SJCRH30 (cell line): ENCODE measurements at places on chromosomes 12 and 14.

GRCh38 chr12:51647647-51648046, 56.6 kb downstream of the SCN8A start:
- no peaks in the 10 kb centered on the region for H3K4me1 ChIP-seq
- no peak overlapping the region for H3K4me3 ChIP-seq
- 0 out of 2 replicates have a peak, but pooled peaks cover 2% of the 10 kb centered on the region for H3K27me3 ChIP-seq
- DNase-seq, result no peak
- no peak overlapping the region for H3K27ac ChIP-seq

DNA sequence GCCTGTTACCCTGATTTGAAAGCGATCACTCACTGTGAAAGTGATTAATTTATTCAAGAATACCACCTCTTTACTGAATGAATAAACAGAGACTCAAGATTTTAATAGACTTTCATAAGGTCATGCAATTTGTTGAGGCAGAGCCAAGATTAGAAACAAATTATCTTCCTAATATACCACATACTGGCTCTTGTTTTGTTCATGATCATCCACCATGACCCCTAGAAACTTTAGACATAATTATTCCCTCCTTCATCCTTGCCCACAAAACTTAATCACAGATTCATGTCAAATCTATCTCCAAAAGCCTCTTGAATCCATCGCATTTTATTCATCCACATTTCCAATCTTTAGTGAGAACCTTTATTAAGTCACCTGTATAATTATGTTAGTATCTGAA, 152.3 kb downstream of the ATXN7L3B start:
- no peaks in the 10 kb centered on the region for H3K27me3 ChIP-seq
- 0 out of 2 replicates have a peak, but pooled peaks cover 2% of the 10 kb centered on the region for H3K4me1 ChIP-seq
- H3K36me3 ChIP-seq, result no peaks in the 10 kb centered on the region
- DNase-seq, result no peak
- no peak overlapping the region for H3K4me3 ChIP-seq

DNA sequence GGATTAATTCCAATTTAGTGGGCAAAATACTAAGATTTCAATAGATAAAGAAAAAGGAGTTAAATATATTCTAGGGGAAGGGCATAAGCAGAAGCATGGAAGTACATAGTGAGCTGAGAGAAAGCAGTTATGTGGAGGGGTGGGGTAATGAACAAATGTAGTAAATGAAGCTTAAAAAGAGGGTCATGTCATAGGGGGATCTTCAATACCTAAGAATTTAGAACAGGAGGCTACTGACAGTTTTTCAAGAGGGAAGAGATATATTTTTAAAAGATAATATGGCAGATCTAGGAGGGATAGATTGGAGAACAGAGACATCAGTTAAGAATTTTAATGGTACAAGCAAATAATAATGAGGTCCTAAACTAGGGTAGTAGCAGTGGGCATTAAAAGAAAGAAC, 9.4 kb downstream of the SYCP3 start:
- H3K36me3 ChIP-seq, result no peaks in the 10 kb centered on the region; the same call in 1 of the 2 replicates
- no peaks in the 10 kb centered on the region for H3K4me1 ChIP-seq
- H3K27me3 ChIP-seq, result no peaks in the 10 kb centered on the region
- no peak overlapping the region for H3K27ac ChIP-seq
- H3K4me3 ChIP-seq, result no peak overlapping the region
- DNase-seq, result no peak

GRCh38 chr14:61644834-61645233, 50.5 kb upstream of the HIF1A start:
- no peaks in the 10 kb centered on the region for H3K27me3 ChIP-seq
- peak; percentile 66 for DNase-seq
- H3K4me1 ChIP-seq, result peaks cover 11% of the 10 kb centered on the region

DNA sequence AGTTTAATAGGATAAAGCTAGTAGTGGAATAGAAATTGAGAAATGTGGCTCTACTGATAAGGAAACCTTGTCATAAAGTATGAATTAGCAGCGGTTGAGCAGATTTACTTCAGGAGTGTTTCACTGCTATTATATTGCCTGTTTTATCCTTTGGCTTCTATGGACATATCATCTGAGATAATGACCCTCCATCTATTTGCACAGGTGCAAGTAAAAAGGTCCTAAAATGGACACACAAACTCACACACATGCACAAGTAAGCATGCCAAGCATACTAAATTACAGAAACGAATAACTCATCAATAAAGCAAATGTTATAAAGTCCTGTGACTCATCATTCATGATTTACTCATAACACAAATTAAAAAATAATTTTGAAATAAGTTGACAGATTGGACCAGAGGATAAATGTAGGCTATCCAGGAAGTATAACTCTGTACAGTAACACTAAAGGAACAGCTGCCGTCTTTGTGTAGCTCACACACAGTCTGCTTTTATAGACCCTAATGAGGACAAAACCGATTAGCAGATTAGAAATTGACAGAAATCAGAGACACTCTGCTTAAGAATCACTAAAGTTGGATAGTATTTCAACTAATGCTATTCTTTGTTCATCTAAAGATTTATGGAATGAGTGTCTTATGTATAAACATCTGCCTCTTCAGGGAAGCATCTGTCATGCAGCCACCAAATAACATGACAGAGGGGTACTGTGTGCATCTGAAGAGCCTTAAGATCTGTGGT, 73.9 kb downstream of the SYT1 start:
- H3K27ac ChIP-seq, result no peak overlapping the region
- H3K4me3 ChIP-seq, result no peak overlapping the region
- DNase-seq, result no peak
- 0 out of 2 replicates have a peak, but pooled peaks cover 6% of the 10 kb centered on the region for H3K4me1 ChIP-seq
- no peaks in the 10 kb centered on the region for H3K27me3 ChIP-seq

- no peaks in the 10 kb centered on the region for H3K4me1 ChIP-seq
- no peaks in the 10 kb centered on the region for H3K27me3 ChIP-seq
- no peak overlapping the region for H3K27ac ChIP-seq
- no peak overlapping the region for H3K4me3 ChIP-seq
- peaks cover 5% of the 10 kb centered on the region; the same call in 1 of the 2 replicates for H3K36me3 ChIP-seq
Measured at GRCh38 chr14:74697543-74697942, 15.3 kb downstream of the AREL1 start.

- H3K27ac ChIP-seq, result no peak overlapping the region
- no peak overlapping the region for H3K4me3 ChIP-seq
- peaks cover 32% of the 10 kb centered on the region for H3K36me3 ChIP-seq
- H3K4me1 ChIP-seq, result peaks cover 7% of the 10 kb centered on the region
- no peak for DNase-seq
Measured at GRCh38 chr12:45408729-45409114, 192.8 kb downstream of the ANO6 start.

GRCh38 chr14:80456209-80456608, 244.9 kb upstream of the DIO2 start:
- peaks cover 19% of the 10 kb centered on the region for H3K4me1 ChIP-seq
- no peak overlapping the region for H3K4me3 ChIP-seq
- DNase-seq, result peak; percentile 58

DNA sequence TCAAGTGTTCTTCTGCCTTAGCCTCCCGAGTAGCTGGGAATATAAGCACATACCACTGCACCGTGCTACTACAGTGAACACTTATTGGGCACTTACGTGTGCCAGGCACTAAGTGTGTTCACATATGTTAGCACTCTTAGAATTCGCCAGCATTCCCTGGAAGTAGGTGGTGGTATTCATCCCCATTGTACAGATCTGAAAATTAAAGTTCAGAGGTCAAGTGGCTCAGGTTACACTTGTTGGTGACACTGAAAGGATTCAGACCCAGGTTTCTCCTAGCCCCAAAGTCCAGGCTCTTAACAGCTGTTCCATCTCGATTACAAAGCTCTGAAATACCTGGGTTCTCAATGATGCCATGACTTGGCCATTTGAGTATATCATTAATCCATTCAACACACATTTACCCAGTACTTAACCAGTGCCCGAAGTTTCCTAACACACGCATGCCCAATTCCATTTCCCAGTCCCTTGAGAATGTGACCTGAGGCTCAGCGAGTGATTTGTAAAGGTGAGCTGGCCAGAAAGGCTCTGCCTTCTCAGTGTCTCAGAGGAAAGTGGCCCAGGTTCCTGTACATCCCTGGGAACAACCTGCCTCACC, 4.8 kb downstream of the MVK start:
- no peak overlapping the region for H3K4me3 ChIP-seq
- H3K27me3 ChIP-seq, result no peaks in the 10 kb centered on the region
- peaks cover 17% of the 10 kb centered on the region for H3K36me3 ChIP-seq
- no peak for DNase-seq
- H3K4me1 ChIP-seq, result peaks cover 3% of the 10 kb centered on the region; the same call in 1 of the 2 replicates
